ENCODE measurements at places on chromosomes 1 and 21.

DNA sequence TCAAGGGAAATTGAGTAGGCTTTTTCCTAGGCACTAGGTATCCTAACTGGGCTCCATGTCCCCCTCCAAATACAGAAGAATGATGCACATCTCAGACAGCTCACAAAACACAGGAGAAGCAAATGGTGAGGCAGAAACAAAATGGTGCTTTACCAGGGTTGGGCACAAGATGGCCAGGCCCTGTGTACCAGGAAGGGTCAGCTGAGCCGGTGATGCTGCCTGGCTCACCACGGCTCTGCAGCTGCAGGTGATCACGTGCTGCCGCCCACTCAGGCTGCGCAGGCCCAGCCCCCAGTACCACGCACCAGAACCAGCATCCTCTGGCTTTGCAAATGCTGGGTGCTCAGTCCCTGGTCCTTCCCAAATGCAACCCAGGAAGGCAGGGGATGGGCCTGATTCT is 993 bp upstream of the DSCAM start:
- no peak for DNase-seq

DNA sequence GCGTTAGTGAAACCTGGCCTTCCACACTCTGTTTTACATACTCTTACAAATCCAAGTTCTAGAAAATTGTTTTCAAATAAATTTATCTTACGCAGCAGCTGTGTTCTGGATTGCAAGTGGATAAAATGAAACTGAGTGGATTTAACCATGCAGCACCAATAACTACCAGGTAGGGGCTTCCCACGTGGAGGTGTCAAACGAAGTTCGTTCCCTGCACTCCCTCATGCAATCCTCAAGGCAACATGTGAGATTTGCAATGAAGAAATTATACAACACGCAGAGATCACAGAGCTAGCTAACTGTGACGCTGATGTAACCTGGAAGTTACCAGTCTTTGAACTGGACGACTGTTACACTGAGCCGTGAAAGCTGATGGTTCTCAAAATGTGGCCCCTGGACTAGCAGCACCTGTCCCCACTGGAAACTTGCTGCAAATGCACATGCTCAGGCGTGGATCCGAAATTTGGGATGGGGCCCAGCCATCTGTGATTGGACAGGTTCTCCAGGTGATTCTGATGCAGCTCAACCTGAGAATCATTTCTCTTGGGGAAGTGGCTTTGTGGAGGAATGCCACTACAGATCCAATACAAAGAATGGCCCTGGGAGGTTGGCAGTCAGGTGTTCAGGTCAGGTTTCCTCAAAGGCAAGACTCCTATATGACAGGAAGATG is 36.3 kb downstream of the RSPH1 start:
- no peak for DNase-seq

DNA sequence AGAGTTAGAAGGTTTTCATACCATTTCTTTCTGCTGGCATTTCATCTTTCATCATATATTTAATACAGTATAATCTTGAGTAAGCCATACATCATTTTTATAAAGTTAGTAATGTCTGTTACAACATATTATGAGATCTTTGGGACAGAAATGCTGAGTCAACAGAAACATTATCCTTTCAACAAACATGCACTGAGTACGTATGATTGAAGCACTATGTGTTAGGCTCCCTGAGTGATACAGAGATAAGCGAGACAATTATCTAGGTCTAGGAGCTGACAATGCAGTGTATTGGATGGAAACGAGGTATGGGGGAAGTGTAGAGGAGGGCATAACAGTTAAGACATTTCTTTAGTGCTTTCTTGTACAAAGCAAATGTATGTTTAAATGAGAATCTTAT is 19.7 kb upstream of the GPR52 start:
- DNase-seq = no peak

DNA sequence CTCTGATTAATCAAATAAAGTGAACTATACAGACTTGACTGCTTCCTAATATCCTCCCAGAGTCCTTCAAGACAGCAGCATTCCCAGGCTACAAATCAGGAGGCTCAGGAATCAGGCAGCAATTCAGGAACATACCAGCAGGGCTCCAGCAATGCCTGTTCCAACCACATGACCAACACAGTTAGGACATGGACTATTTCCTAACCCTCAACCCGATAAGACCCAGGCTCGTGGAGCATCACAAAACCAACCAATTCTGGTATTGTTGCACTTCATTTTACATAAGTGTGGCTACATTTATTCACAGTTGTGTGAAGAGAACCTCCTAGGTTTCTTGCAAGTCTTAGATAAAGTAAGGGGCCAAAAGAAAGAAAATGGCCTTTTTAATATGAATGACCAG is 546.2 kb upstream of the ADGRL2 start:
- no peak for DNase-seq

GRCh38 chr1:22100168-22100567 is 42.7 kb downstream of the WNT4 start:
- no peak for DNase-seq

- no peak for DNase-seq
Measured at GRCh38 chr1:245546875-245547274, 392.1 kb downstream of the KIF26B start.

GRCh38 chr1:174818014-174818616 is 181.6 kb upstream of the CACYBP start:
- no peak for DNase-seq

- no peak for DNase-seq
Measured at GRCh38 chr21:41865002-41865777, 14.0 kb downstream of the PRDM15 start.

- no peak for DNase-seq
Measured at GRCh38 chr1:64223329-64224151, 20.1 kb downstream of the UBE2U start.

- no peak for DNase-seq
Measured at GRCh38 chr21:46045154-46045553, 52.8 kb upstream of the COL6A2 start.

DNA sequence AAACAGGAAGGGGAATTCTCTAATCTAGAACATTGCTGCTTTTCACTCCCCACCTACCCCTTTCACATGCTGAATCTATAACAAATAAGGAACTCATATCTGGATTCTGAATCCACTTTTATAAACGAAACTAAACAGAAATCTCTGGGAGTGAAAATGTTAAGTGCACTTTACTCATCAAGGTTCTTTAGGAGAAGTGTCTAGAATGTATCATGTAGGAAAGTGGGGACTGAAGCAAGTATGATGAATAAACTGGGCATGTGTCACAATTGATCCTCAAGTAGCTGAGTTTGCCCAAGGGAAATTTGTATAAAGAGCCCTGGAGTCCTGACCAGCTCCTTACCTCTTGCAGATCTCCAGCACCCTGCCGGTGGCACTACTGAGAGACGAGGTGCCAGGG is 19.8 kb downstream of the AVPR1B start:
- no peak for DNase-seq

DNA sequence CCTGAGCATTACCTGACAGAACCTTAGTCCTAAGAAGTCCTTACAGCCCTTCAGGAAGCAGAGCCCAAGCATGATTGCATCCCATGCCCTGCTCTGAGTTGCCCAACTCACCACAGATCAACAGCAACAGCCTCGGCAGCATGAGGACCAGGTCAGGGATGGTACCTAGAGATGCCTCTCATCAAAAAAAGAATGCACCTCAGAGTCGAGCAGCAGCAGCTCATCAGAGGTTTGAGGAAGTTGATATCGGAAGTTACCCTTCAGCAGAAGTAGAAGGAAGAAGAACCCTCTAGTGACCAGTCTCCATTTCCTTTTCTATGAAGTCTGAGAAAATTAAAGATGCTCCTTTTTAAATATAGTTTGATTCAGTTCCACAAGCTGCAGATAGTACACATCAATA is at the start of gene FCRL1:
Gene FCRL1 (minus strand): TSS at position 225 of the 400 bp plus-strand sequence. CDS start 83 bp downstream, at position 142.
- DNase-seq = no peak

- peak; percentile 93 for DNase-seq
Measured at GRCh38 chr1:3900969-3901529, 977 bp upstream of the C1orf174 start.

DNA sequence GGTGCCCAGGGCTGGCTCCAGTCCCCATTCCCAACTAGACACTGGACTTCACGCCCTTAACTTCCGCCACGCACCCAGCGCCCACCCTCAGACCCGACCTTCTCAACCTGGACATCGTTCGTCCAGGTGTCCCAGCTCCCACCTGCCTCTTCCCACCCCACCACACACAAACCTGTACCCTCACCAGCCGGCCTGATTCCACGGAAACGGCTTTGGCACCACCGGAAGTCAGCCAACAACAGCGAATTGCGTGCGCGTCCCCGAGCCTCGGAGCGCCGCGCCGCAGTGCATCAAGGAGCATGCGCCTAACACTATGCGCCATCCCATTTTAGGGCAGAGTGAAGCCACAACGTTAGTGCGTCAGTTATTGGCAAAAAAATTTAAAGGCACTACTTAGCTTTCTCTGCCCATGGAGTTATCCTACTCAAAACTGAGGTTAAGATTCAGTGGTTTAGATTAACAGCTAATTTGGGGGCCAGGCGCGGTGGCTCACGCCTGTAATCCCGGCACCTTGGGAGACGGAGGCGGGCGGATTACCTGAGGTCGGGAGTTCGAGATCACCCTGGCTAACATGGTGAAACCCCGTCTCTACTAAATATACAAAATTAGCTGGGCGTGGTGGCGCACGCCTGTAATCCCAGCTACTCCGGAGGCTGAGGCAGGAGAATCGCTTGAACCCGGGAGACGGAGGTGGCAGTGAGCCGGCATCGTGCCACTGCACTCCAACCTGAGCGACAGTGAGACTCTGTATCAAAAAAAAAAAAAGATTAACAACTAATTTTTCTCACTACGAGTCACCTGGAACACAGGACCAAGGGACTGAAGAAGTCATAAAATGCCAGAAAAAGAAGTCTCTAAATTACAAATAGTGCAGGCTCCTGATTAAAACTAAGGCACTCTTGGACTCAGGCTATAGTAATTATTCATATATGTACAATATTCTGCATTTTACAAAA is at the start of gene GON4L:
Gene GON4L (minus strand): TSS at position 240 of the 956 bp plus-strand sequence. CDS start 3,434 bp downstream, outside the sequence.
- peak; percentile 89 for DNase-seq

DNA sequence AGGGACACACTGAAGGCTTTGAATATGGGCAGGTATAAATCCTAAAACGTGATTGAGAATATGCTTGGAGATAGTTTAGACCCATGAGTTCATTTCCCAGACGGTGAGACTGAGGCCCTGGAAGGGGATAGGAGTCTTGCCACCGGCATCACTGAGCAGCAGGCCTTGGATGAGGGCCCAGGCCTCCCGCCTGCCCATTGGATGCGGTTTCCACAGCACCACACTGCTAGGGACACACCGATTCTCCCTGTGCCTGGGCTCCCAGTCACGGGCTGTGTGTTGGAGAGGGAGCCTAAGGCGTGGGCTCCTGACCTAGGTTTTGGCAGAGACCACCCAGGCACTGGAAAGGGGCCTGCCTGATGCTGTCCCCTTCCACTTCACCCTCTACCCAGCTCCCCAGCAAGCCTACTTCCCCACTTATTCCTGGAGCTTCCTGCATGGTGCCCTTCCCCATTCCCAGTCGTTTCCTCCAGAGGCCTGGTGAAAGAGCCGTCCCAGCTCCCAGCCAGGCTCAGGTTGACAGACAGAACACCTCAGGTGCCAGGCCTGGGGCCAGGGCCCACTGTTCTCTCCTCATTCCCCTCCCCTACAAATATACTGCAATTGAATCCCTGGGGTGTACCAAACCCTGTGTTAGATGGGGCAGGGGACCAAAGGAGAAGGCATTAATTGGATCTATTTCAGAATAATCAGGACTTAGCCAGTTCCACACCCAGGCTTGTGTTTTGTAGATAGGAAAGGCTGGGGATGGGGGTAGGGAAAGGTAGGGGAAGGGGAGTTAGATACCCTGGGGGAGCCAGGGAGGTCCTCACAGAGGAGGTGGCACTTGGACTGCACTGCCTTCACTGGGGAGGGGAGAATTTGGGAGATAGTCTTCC is 3.4 kb downstream of the FOXO6 start:
- DNase-seq = no peak

- DNase-seq = no peak
Measured at GRCh38 chr1:226656601-226657277, 82.3 kb downstream of the ITPKB start.

- no peak for DNase-seq
Measured at GRCh38 chr1:29176576-29176975, 5.1 kb downstream of the SRSF4 start.

DNA sequence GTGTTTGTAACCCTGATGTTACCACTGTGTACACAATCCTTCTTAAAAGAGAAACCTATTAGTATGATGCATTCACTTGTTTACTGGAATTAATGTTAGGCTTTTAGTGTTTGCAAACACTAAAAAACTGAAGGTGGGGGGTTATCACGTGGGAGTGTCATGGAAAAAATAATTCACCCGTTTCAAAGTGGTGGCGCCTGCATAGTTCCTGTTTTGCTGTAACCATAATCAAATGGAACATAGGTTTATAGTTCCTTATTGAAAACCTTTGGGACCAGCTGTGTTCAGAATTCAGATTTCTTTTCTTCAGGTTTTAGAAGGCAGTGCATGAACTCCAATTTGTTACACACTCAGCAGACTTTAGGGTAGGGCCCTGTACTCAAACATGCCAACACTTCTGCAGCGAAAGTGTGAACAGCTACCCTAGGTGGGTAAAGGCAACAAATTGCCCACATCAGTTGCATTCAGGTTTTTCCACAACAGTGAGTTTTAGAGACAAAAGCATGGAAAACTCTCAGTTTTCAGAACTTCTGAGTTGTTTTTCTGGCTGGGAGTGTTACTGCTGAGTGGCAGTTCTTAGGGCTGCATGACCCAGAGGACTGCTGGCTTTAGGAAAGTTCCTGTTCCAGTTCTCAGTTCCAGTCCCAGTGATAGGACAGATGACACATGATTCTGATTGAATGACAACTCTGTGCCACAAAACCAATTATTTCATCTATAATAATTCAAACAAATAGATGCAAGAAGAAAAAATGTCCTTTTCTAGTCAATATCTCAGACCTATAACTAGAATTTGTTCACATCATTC is 29.1 kb upstream of the IVNS1ABP start:
- no peak for DNase-seq

DNA sequence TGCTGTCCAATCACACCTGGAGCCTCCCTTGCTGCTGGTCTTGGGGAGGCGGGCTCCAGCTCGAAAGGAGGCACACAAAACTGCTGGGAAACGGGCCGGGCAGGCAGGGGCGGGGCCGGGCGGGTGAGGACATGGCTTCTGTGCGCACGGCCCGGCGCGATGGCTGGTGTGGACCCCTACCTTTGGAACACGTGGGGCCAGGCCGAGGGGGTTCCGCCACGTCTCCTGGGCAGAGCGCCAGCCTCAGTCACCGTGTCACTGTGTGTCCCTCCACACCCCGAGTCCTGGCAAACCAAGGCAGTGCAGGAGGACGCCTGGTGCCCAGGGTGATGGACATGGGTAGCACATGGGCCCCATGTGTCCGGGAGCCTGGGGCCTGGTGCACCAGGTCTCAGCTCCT is 42.0 kb upstream of the ADARB1 start:
- DNase-seq = no peak

- DNase-seq = no peak
Measured at GRCh38 chr1:154547105-154547732, 11.2 kb downstream of the UBE2Q1 start.

Data from GDM1 (cell line).